ENCODE measurements at places on chromosomes 4 and X. TPM values are rescaled to one million over a fixed set of nuclear protein-coding genes. Genes with fewer than 3 reads are reported as not detected.

The SLC26A1 gene
- total RNA-seq: 1.2 TPM

The SSX4B gene
- not detected for total RNA-seq

The PWWP3B gene
- 12.2 TPM for total RNA-seq

The ERCC6L gene
- total RNA-seq: not detected

The XKRX gene
- total RNA-seq: not detected

The CD99L2 gene
- total RNA-seq: 282 TPM

The RNF212 gene
- 3.5 TPM for total RNA-seq

The GAGE12J gene
- not detected for total RNA-seq

The AVPR2 gene
- not detected for total RNA-seq

The C4orf36 gene
- total RNA-seq: 1.3 TPM

The ENPP6 gene
- total RNA-seq: 4.3 TPM

The PCYT1B gene
- 24.2 TPM for total RNA-seq

The STBD1 gene
- 3.7 TPM for total RNA-seq

The GASK1B gene
- 55.7 TPM for total RNA-seq

The BCORL1 gene
- total RNA-seq: 13.7 TPM

The NAA11 gene
- not detected for total RNA-seq

The MAGEA3 gene
- not detected for total RNA-seq

The SLC10A3 gene
- total RNA-seq: 7.7 TPM

Data from dorsolateral prefrontal cortex (tissue), 122 donors.